ENCODE measurements at places on chromosomes 7 and 10.
A peak's percentile ranks its signal among the peaks of the same experiment; 100 is the strongest.

- DNase-seq = no peak
Measured at GRCh38 chr7:140676306-140676705, 3.6 kb downstream of the ADCK2 start.

DNA sequence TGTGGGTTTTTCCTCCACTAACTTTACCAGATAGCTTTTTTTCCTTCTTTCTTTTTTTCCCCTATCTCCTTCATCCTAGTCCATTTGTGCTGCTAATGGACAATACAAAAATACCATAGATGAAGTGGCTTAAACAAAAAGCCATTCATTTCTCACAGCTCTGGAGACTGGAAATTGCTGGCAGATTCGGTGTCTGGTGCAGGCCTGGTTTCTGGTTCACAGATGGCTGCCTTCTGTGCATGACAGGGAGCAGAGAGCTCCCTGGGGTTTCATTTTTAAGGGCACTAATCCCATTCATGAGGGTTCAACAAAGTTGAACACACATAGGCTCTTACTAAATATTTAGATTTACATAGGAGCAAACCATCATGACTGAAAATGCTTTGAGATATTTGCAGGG is 467.4 kb downstream of the TYW1 start:
- DNase-seq = no peak

DNA sequence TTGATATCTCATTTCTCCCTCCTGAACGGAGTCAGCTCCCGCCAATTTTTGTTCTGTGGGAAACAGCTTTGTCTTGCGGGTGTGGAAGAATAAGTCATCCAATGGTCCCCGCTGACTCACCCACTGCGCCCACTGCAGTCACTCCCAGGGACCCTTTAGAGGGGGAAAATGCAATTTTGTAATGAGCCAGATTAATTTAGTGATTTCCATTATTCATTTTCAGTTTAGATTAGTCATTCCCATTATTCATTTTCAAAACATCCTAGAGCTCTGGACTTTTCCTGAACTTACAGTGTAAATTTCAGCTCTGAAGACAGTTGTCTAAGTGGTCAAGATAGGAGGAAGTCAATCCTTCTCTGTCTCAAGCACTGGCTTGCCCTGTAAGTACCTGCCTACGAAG is 154.9 kb upstream of the TMEM72 start:
- DNase-seq = peak; percentile 95

GRCh38 chr7:19116121-19117090 is 1.0 kb downstream of the TWIST1 start:
- DNase-seq = peak; percentile 69

GRCh38 chr7:151798851-151799448 is 78.0 kb downstream of the PRKAG2 start:
- no peak for DNase-seq

- peak; percentile 69 for DNase-seq
Measured at GRCh38 chr7:99112097-99112496, 31.8 kb downstream of the SMURF1 start.

DNA sequence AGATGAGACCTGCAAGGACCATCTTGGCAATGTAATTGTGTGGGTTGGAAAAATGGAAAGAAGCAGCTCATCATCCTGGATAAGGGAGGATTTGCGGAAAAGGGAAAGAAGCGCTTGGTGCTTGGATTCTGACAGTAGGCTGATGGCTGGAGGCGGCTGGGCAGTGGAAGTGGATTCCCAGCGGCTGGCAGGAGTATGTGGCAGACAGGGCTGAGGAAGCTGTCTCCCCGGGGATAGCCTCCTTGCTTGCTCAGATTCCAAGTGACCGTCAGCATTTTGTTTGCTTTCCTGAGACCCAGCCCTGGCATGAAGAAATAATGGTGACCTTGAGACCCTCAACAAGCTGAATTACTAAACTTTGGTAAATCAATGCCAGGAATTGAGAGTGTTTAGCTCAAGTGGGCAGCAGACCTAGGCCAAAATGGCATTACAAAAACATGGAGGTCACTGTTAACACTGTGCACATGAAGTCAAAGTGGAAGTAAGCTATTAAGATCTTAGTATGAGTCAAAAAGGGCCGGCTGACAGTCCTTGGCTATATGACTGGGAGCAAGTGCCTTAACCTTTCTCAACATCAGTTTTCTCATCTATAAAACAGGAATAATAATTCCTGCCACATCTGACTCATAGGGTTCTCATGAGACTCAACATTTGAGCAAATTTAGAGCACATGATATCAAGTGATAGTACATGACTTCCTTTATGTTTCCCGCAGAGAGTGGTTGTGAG is 21.3 kb downstream of the SLC25A28 start:
- DNase-seq = peak; percentile 25

- no peak for DNase-seq
Measured at GRCh38 chr10:88853155-88853881, 1.7 kb upstream of the ANKRD22 start.

- no peak for DNase-seq
Measured at GRCh38 chr10:34017281-34017680, 682.8 kb upstream of the NRP1 start.
